ENCODE measurements at places on chromosomes 5 and 9. TPM values are rescaled to one million over a fixed set of nuclear protein-coding genes. Genes with fewer than 3 reads are reported as not detected.

CATSPER3 gene
- 0.71 TPM for total RNA-seq

- peak; percentile 70 for DNase-seq
Measured at GRCh38 chr9:88933607-88934379, 57.5 kb upstream of the S1PR3 start.

DNA sequence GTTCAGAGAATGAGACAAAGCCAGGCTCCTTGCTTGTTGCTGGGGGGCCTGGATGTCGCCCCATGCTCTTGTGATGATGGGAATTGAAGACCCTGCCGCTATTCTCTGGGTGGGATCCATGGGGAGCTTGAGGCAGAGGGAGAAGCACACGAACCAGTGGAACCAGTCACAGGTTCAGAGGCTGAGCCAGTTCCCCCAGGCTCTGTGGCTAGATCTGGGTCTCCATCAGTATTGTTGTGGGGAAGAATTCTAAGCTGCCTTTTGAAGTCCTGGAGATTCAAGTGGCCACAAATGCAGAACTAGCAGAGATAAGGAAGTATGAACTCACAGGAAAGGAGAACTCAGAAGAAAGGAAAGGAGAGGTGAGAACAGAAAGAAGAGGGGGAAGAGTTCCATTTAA lies 219.4 kb downstream of the MSX2 start:
- no peak for DNase-seq

DNA sequence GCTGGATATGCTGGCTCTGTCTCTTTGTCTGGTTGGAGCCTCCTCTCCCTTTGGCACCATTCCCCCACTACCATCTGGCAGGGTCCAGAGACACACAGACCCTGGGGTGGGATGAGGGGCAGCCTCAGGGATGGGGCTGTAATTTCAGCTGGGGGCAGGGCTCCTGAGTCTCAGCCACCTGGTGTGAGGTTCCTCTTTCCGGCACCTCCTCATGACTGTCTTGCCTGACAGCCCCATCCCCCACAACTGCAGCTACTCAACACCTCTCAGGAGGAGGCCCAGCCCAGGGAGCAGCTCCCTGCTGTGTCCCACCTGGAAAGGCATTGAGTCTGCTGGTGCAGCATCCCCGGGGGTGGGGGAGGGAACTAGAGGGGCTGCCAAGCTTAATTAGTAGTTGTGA lies 11.7 kb upstream of the RPS14 start:
- DNase-seq, result no peak

DNA sequence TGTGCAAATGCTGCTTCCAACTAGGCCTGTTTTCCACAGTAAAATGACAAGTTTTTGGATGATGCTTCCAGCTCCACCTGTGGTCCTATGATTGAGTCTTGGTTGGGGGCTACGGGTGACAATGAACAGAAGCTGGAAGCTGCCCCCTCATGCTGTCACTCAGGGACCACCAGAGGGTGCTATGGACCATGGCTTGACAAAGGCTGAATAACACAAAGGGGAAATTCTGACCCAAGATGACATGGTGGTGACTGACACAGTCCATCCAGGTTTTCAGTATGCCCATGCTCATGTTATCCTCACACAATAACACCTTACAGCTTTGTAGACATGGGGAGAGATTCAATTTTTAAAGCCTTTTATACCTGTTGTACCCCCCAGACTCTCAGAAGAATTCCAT lies 23.9 kb upstream of the SAP30L start:
- peak; percentile 33 for DNase-seq
